ENCODE measurements at places on chromosomes 16 and 17.

DNA sequence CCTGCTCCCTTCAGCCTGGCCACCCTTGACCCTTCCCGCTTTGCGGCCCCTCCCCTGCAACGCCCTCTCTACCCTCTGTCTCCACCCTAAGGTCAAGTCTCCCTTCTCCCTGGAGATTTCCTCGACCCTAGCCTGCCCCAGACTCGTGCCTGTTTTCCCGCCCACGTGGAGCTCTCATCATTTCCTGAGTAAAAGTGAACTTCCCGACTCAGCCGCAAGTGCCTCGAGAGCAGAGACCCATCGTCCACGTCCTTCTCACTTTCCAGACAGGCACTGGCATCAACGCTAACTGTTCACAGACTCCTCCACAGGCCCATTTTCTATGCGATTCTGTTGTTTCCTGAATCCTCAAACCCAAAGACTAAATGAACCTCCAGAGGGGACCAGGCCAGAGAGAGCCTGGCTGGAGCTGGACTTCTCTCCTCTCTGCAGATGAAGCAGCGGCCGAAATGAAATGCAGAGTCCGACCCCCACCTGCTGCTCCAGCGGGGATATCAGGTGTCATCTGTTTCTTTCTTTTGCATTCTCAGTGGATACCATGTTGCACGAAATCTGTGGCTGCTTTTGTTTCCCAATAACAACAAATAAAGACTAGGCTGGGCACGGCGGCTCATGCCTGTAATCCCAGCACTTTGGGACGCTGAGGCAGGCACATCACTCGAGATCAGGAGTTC, 52.5 kb downstream of the RTN4RL1 start:
- no peak for DNase-seq

DNA sequence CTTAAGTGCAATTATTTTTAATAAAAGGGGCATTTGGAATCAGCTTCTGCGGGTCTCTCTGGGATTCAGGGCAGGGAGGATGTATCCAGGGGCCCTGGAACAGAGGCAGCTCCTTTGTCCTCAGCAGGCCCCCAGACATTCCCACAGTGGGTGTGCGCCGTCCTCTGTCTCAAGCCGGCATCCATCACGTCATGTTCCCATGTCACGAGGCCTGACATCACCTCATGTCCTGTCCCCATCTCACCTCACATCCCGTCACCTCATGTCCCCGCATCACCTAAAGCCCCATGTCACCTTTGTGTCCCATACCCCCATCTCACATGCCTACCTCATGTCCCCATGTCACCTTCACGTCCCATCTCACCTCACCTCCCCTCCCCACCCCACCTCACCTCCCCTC, 18.5 kb downstream of the GAA start:
- no peak for DNase-seq

- no peak for DNase-seq
Measured at GRCh38 chr16:55464375-55464774, 14.6 kb upstream of the MMP2 start.

DNA sequence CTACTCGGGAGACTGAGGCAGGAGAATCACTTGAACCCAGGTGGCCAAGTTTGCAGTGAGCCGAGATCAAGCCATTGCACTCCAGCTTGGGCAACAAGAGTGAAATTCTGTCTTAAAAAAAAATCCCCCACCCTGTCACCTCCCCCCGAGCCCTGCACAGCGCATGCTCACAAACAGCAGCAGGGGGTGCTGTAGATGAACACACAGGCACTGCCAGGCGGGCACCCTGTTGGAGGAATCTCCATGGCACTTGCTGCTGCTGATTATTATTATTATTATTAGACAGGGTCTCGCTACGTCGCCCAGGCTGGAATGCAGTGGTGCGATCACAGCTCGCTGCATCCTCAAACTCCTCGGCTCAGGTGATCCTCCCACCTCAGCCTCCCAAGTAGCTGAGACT, 24.6 kb downstream of the FZD2 start:
- DNase-seq = no peak

DNA sequence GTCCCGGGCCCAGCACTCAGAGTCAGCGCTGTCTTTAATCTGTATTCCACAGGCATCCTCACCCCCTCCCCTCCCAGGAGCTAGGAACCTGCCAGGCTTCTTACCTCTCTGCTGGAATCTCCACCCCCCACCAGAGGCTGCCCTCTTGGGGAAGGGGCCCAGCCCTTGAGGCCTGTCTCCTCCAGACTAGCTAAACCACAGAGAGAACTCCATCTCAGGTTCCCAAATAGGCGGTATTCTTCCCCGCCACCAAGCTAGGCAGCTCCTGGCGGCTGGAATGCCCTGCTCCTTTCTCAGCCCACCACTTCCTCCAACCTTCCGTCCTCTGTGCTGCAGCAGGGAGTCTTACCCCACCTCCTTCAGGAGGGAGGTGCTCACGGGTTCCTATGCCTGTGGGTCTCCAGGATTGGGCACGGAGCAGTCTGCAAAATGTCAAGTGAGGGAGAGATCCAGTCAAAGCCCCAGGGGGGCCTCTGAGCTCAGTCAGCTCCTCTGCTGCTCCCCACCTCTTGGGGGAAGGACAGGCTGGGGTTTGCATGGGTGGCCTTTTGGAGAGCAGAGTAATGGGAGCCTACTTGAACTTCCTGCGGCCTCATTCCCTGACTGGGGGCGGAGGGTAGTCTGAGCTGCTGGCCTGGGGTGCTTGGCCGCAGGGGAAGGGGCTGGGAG, 55.7 kb downstream of the SREBF1 start:
- no peak for DNase-seq

DNA sequence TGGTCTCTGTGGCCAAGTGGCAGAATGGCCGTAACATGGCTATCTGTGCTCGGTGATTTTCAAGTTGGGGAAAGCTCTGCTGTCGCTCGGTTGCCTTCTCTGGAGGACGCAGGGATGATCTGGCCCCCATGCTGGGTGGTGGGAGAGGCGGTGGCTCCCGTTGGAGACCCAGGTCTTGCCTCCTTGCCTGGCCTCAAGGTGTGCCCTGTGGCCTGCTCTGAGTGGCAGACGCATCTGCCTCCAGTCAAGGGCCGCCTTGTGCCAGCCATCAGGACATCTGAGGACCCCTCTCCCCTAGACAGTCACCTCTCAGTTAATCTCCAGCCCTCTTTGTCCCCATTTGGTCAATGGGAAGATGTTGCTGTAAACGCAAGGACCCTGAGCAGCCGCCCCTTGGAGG, 165.9 kb downstream of the CCDC182 start:
- no peak for DNase-seq

- DNase-seq = no peak
Measured at GRCh38 chr16:54289945-54290832, 3.6 kb upstream of the IRX3 start.

GRCh38 chr17:60832151-60832585, 154.5 kb downstream of the BCAS3 start:
- no peak for DNase-seq

DNA sequence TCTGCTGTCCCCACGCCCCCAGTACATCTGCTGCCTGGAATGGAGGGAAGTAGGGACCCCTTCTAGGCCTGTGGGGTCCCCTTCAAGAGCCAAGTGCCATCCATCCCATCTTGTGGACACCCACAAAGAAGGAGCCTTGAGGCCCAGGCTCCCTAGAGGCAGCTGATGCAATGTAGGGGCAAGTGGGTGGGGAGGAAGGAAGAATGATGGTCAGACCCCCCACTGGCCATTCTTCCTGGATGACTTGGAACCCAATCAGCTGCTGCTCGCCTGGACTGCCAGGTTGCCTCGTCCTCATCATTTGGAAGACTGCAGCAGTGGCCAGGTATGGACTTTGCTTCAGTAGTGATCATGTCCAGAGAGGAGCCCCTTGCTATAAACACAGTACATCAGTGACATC, 48.9 kb downstream of the SMPD3 start:
- no peak for DNase-seq

DNA sequence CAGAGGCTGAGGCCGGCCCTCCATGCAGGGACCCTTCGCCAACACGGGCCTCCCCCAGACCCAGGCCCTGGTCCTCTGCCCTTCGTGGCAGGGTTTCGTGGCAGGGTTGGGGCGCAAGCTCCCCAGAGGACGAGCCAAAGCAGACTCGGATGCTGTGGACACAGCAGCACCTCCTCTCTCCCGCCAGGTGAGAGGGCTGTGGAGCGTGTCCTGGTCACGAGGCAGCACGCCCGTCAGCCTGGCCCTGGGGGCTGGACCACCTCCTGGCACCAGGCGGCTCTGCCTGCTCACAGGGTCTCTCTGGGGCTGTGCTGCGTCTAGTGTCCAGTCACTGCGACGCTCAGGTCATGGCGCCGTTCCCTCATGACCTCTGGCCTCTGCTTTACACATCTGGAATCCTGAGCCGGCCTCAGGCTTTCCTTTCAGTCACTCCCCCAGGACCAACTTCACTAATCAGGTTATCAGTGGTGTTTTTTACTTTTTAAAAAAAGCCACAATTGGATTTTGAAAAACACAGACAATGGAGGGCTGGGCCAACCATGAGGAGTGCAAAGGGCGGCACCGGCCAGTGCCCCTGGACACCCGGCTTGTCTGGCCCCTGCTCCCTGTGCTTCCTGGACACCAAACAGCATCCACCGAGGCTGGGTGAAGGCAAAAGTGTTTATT, 5.4 kb downstream of the NDUFAF8 start:
- no peak for DNase-seq

- DNase-seq = no peak
Measured at GRCh38 chr17:8707332-8708024, 37.2 kb downstream of the CCDC42 start.

GRCh38 chr17:5282642-5283217, 646 bp downstream of the RABEP1 start:
- no peak for DNase-seq

DNA sequence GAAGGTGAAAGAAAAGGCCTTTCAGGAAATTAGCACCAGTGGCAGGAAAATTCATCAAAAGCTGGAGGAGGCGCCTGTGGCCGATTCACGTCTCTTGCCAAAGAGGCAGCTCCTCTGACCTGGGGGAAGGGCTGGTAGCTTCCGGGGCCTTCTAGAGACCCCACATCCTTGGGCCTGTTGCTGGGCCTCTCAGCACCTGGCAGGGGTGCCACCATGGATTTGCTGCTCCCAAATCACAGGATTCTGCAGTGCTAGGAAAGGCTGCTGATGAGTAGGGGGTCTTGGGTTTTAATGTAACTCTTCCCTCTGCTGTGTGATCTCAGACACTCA, 11.6 kb upstream of the CBFB start:
- no peak for DNase-seq

GRCh38 chr17:42312285-42313130, 24.2 kb downstream of the STAT5A start:
- DNase-seq = no peak

- no peak for DNase-seq
Measured at GRCh38 chr17:77472468-77473310, 331.9 kb downstream of the SEC14L1 start.

GRCh38 chr16:50611332-50611934, 63.2 kb downstream of the NKD1 start:
- no peak for DNase-seq

GRCh38 chr17:45823598-45823997, 21.1 kb upstream of the SPPL2C start:
- DNase-seq = no peak

- no peak for DNase-seq
Measured at GRCh38 chr16:57624806-57625500, 3.5 kb upstream of the ADGRG1 start.

- DNase-seq = no peak
Measured at GRCh38 chr16:4172070-4172469, 55.8 kb upstream of the ADCY9 start.

- no peak for DNase-seq
Measured at GRCh38 chr16:81698310-81698641, 80.8 kb upstream of the PLCG2 start.

Data from AG09309 (cell line).